ENCODE measurements at places on chromosomes 13 and 19.

GRCh38 chr13:73985783-73986182, 148.4 kb downstream of the KLF12 start:
- no peak for DNase-seq

- DNase-seq: no peak
Observed at GRCh38 chr13:23752111-23753001, 136.8 kb downstream of the MIPEP start.

DNA sequence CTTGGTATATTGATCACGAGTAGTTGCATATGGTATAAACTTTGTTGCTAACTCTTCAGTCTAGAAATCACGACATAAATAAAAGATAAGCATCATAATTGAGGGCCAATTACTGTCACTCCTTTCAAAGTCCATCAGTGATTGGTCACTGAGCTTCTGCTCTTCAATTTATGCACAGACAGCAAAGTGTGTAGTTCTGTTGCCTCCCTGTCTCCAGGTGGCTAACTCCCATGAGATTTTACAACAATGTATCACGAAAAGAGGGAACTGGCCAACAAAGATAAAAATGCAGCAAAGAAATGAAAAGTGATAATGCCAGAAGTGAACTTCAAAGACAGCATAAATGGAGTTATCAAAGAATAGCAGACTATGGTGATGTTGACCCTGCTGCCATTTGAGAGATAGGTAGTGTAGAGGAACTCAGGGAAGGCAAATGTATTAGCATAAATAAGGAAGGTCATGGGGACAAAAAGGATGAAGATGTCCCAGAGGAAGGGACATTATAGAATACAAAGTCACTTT, 12.7 kb upstream of the TNFSF14 start:
- DNase-seq: no peak

- DNase-seq: no peak
Observed at GRCh38 chr19:21460686-21461085, 44.7 kb upstream of the ZNF429 start.

DNA sequence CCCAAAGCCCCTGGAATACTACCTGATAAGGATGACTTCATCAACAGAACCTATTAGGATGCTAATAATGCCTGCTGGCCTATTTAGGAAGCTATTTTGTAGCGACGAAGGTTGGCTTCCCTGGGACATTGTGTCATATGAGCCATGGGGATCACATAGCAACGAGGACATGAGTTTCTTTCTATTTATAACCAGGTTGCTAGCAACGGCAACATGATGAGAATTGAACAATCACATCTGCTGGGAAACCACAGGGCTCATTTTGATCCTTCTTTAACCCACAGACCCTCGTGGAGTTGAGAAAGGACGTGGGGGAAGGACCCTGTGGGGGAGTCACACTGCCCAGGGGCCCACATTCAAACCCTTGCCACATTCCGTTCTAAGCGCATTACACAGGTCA, 172.2 kb downstream of the COL4A1 start:
- DNase-seq: peak; percentile 37

GRCh38 chr19:40235238-40236025, 8.9 kb upstream of the CCNP start:
- no peak for DNase-seq

DNA sequence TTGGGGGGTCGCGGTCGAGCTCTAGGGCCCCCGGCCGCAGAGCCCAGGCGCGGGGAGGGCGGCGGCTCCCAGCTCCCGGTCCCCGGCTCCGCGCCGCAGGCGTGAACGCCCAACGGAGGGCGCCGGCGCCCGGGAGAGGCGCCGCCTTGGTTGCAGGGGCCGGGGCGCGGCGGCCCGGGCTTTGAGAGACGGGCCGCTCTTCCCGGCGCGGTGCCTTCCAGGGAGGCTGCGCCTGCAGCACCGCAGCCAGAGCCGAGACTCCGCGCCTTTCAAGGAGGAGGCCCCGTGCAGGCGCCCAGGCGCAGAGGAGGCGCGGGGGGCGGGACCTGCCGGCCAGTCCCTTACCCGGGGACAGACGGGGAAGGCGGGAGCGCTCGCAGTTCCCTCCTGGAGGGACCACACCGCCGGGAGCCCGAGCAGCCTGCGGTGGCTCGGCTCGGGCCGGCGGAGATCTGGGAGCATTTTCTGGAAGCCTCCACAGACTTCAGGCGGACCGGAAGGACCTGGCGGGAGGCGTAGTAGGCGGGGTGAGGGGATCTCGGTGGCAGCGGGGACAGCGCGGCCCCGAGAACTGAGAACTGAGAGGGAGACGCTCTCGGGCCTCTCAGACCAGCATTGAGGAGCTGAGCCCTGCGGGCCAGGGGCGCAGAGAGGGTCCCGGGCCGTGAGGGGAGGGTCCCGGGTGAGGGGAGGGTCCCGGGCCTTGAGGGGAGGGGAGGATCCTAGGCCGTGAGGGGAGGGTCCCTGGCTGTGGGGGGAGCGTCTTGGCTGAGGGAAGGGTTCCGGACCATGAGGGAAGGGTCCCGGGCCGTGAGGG, 25.5 kb upstream of the MCF2L start:
- DNase-seq: peak; percentile 62

- no peak for DNase-seq
Observed at GRCh38 chr13:23715762-23716235, 145.6 kb downstream of the TNFRSF19 start.

- DNase-seq: no peak
Observed at GRCh38 chr13:51167393-51168191, 54.6 kb upstream of the FAM124A start.

DNA sequence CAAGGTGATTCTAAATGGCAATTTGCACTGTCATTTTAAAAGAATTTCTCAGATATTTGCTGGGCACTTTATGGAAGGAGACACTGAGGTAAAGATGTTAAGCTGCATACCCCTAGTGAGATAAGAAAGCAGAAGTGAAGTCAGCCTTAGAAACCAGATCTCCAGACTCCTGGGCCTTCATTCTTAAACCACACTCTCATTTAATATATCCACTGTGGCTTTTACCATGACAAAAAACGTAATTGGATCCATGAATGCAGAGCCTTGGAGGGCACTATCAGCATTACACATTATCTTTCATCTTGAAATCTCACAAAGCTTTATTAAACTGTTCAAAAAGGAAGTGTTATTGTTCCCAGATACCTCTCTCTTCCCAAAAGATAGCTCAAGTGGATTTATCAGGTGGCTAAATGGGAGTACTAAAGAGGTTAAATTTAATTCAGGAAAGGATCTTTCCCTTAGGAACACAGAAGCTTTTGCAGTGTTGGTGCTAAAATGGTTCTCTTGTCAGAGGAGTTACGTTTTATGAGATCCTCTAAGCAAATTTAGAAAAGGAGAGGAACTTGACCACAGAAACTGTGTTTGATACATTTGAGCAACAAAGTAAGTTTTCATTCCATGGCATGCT, 1060.4 kb downstream of the EFNB2 start:
- no peak for DNase-seq

GRCh38 chr19:5632657-5633056, 9.8 kb downstream of the SAFB start:
- no peak for DNase-seq

DNA sequence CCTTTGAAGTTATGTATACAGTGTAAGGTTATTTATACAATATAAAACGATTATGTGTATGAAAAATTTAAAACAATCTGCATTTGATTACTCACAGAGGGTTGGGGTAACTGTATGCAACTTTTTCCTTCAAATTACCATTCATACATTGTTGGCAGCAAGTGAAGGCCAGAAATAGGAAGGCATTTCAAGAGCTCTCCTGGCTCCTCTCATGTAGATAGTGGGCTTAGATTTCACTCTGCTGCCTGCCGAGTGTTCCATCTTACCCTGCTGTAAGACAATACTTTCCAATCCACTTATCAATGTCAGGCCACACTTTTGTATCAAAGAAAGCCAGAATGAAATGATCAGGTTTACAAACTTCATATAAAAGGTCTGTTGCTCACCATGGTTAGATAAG, 245.2 kb downstream of the DNAJC15 start:
- DNase-seq: no peak

DNA sequence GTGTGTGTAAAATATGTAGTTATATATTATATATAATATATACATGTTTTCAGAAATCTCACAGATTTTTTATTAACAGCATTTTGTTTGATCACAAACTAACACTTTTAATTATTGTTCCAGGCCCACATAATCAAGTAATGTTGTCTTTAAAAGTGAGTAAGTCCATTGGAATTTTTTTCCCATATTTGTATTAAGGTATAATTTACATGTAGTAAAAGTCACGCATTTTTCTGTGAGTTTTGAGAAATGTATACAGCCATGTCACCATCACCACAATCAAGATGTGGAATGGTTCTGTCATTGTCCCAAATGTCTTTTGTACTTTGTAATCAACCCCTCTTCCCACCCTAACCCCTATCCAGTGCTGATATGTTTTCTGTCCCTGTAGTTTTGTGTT, 120.0 kb upstream of the RFC3 start:
- DNase-seq: no peak

DNA sequence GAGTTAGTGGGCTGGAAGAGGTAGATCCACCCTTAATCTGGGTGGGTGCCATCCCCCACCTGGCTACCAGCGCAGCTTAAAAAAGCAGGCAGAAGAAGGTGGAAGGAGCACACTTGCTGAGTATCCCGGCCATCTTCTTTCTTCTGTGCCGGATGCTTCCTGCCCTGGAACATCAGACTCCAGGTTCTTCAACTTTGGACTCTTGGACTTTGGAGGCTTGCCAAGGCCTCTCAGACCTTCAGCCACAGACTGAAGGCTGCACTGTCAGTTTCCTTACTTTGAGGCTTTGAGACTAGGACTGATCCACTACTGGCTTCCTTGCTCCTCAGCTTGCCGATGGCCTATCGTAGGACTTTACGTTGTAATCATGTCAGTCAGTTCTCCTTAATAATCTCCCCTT, 127.6 kb upstream of the GPC6 start:
- DNase-seq: no peak

GRCh38 chr19:19263886-19264487, 9.1 kb downstream of the TM6SF2 start:
- no peak for DNase-seq

GRCh38 chr19:54790711-54791110, 12.7 kb upstream of the KIR2DL4 start:
- no peak for DNase-seq

GRCh38 chr13:105345131-105345530, 1190.3 kb downstream of the EFNB2 start:
- DNase-seq: no peak

DNA sequence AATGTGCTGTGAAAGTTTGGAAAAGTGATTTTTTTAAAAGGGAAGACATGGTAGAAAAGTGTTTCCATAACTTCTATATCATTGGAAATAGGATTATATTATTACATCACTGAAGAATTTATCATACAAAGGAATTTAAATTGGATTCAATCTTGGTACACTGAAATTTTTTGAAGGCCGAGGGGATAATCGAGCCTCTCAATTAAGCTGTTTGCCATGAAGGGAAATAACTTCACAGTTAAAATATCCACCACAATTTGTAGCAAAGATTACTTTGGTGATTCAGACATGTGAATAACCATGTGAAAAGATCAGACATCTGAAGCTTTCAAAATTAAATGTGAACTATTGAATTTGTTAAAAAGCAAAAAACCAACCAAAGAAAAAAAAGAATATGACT, 215.3 kb downstream of the KLF5 start:
- peak; percentile 30 for DNase-seq

GRCh38 chr19:38255383-38256014, 675 bp downstream of the PPP1R14A start:
- no peak for DNase-seq

GRCh38 chr19:2157452-2157851, 6.1 kb upstream of the AP3D1 start:
- no peak for DNase-seq

DNA sequence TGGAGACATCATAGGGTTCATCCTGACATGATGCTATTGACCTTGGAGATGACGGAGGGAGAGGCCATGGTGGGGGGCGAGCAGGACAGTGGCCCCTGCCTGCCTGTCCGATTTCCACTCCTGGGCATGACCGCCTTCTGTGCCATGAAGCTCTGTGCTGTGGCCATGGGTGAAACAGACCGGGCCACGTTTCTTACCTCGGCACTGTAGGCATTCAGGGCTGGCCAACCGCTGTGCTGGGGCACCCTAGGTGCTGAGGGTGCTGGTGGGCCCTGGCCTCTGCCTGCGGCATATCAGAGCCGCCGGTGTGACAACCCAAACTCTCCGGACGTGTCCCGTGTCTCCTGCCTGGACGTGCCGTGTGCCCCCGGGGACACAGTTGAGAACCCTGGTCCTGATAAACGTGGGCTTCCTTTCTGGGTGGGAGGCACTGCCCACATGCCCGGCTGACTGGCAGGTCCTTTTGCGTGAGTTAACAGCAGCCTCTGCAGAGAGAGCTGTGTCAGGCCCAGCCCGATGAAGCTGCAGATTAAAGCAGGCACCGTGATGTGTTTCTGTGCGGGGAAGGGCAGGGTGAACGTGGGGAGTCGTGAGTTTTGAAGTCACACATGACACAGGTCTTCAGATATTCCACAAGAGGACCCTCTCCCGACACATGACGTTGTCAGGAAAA, 46.5 kb downstream of the TMEM255B start:
- no peak for DNase-seq

DNA sequence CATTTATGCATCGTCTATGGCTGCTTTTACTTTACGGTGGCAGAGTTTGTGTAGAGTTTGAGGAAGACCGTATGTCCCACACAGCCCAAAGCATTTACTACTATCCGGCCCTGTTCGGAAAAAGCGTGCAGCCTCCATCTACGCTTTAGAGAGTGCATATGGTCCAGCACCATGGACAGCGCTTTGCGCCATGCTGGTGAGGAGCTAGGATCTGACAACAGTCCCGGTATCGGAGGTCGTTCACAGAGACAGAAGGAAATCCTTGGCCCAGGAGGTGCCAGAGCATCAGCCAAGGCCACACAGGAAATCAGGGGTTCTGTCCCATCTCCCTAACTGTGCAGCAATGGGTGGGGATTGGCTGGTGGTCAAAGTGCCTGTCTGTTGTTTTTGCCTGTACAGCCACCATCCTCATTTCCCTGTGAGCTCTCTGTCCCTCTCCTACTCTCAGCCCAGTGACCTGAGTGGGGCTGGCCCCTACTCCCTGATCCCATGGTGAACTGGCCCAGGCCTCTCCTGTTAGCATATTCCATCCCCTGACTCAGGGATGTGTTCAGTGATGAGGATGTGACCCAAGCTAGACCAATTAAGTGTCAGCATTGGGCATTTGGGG, 16.2 kb upstream of the PRODH2 start:
- DNase-seq: peak; percentile 84

DNA sequence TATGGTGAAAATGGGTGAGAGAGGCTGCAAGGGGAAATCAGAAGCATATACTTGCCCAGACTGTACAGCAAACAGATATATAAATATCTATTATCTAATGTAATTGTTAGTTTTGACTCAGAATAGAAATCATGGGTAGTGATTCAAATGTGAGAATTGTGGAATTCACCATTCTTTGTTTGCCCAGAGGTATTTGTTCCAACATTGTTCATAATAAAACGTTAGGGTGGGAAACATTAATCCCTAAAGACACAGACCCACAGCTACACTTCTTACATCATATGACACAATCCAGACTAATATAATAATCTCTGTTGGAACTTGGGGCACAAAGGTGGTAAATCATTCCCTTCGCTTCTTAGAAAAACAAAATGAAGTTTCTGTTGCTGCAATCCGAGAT, 646.5 kb upstream of the SLITRK6 start:
- DNase-seq: no peak

Data from AG20443 (cell line).